Activated CD8-positive, alpha-beta T cell treated with anti-CD3 and anti-CD28 coated beads, Interleukin-2, amount 10 ng/mL, durations not matched to agents 7 days and 5 days (primary cell): ENCODE measurements at places on chromosomes 6 and 20. TPM values are rescaled to one million over a fixed set of nuclear protein-coding genes. Genes with fewer than 3 reads are reported as not detected.

The FAM83B gene
- not detected for total RNA-seq

The TRIM15 gene
- not detected for total RNA-seq

The GRM1 gene
- not detected for total RNA-seq

The HEY2 gene
- total RNA-seq: not detected

The FERMT1 gene
- not detected for total RNA-seq

The MRPL14 gene
- total RNA-seq: 57.3 TPM

The OPRL1 gene
- 2.0 TPM for total RNA-seq

The DNAAF9 gene
- total RNA-seq: 3.5 TPM

The TAAR2 gene
- total RNA-seq: not detected

The ENPP3 gene
- 0.11 TPM for total RNA-seq

The GTF3C6 gene
- total RNA-seq: 93.9 TPM

The BACH2 gene
- 61.3 TPM for total RNA-seq

The LPA gene
- total RNA-seq: not detected

The PGBD1 gene
- 4.0 TPM for total RNA-seq

The C6orf58 gene
- not detected for total RNA-seq

The CEP162 gene
- total RNA-seq: 7.7 TPM

The ULBP1 gene
- 0.71 TPM for total RNA-seq

The GNRH2 gene
- total RNA-seq: 1.5 TPM

The ETV7 gene
- 3.5 TPM for total RNA-seq

The PI16 gene
- not detected for total RNA-seq

The UBE2C gene
- total RNA-seq: 261 TPM

The BANF2 gene
- total RNA-seq: not detected

The GTSF1L gene
- not detected for total RNA-seq

The RTN4IP1 gene
- 7.4 TPM for total RNA-seq

The KIFC1 gene
- total RNA-seq: 175 TPM

The PPP1R16B gene
- 65.1 TPM for total RNA-seq

The AIF1 gene
- total RNA-seq: 177 TPM

The IL17A gene
- not detected for total RNA-seq

The MAP1LC3A gene
- 1.4 TPM for total RNA-seq

The TRDN gene
- not detected for total RNA-seq

The GPX5 gene
- not detected for total RNA-seq

The MACROD2 gene
- total RNA-seq: 0.08 TPM
